ENCODE measurements at places on chromosomes 7 and 10. TPM values are rescaled to one million over a fixed set of nuclear protein-coding genes. Genes with fewer than 3 reads are reported as not detected.

- no peak overlapping the region for H3K27ac ChIP-seq
- peaks cover 37% of the 10 kb centered on the region for H3K4me1 ChIP-seq
- H3K27me3 ChIP-seq = peaks cover 77% of the 10 kb centered on the region
- DNase-seq = no peak
- H3K36me3 ChIP-seq = peaks cover 1% of the 10 kb centered on the region
Measured at GRCh38 chr7:23472046-23472445, 1.8 kb upstream of the IGF2BP3 start.

The GJD4 gene
- not detected for total RNA-seq

The CXCL12 gene
- not detected for total RNA-seq

DNA sequence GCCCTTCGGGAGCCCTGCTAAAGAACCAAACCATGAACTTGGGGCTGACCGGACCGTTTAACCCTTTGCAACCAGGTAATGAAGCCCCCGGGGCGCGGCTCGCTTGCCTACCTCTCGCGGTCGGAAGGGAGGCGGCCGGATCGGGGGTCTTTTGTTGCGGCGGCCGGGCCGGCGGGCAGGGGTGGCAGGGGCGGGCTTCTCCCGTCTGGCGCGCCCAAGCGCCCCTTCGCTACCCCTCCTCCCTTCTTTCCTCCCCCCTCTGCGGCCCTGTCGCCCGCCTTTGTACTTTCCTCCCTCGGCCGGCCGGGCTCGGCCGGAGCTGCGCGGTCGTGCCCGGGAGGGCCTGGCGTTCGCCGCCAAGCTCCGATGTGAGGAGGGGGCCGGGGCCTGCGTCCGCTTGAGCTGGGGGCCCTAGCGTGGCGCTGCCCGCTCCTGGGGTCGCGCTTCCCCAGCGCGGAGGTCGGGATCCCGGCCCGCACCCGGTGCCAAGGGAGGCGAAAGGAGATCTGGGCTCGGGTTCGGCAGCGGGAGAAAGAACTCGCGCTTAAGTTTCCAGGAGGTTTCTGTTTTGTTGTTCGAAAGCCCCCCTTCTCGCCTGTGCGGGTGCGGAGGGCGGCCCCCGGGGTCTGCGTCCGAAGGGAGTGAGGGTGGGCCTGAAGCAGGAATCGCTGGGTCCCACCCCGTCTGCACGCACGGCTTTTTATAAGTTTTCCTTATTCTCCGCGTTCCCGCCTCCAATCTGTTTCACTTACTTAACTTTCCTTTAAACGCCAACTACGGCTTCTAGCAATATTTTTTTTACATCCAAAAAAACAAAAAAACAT, 436.8 kb upstream of the GALNT17 start:
- H3K27me3 ChIP-seq = peaks cover 47% of the 10 kb centered on the region
- peak overlapping the region; percentile 88 for H3K4me3 ChIP-seq
- H3K36me3 ChIP-seq = peaks cover 2% of the 10 kb centered on the region
- peak overlapping the region; percentile 70 for H3K27ac ChIP-seq
- peak; percentile 44 for DNase-seq

DNA sequence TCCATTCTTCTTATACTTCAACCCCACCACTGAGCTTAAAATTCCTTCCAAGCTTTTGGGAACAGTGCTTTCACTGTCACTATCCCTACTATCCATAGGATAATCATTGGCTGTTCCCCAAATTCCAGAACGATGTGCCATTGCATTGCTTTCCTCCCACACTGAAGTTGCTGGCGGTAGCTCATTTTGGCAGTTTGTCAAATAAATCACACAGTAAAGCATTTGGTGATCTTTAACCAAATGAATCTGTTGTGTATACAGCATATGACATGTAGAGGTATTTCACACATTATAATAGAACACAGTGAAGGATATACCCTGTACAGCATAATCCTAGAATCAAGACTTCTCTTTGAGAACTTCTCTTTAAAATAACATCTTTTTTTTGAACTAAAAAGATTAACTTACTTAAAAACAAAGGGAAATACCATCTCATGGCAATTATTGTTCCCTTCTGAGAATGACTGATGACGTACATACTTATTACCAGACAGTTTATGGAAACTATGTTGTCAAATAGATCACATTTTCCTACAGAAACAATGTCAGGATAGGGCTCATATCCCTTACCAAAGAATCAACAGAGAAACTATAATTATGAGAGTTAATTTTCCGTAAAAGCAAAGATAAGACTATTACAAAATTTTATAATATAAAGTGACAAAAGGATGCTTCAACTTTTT, 93.6 kb downstream of the CTNNA3 start:
- H3K27me3 ChIP-seq = peaks cover 2% of the 10 kb centered on the region
- H3K27ac ChIP-seq = no peak overlapping the region
- peaks cover 3% of the 10 kb centered on the region for H3K4me1 ChIP-seq
- H3K36me3 ChIP-seq = peaks cover 3% of the 10 kb centered on the region
- no peak for DNase-seq
- no peak overlapping the region for H3K4me3 ChIP-seq

DNA sequence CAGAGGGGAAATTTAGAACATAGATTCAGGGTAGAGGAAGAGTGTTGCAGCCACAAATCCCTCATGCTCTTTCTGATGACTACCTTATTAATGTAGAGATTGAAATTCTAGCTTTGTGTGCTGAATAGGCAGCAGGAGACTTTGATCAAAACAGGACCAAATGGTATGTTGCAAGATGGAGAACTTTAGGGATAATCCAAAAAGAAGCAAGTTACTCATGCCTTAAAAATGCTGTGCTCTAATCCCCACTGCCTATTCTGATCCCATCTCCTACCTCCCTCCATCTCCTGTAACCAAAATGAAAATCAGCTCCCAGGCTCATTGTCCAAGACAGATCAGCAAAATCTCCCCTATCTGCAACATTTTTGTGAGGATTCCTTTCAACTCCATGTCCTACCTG, 31.3 kb downstream of the CH25H start:
- H3K4me3 ChIP-seq = no peak overlapping the region
- H3K27me3 ChIP-seq = peaks cover 33% of the 10 kb centered on the region
- peaks cover 4% of the 10 kb centered on the region for H3K4me1 ChIP-seq

- DNase-seq = no peak
- peaks cover 24% of the 10 kb centered on the region for H3K36me3 ChIP-seq
- peak within 1 kb of the TSS; percentile 83 for H3K27ac ChIP-seq
Measured at GRCh38 chr10:73110345-73110849, at the start of gene NUDT13. TSS of gene NUDT13 (plus strand) at chr10:73110455. CDS start at chr10:73114366, 3,911 bp downstream.

The GTF2IRD1 gene
- 1.3 TPM for total RNA-seq

The ZNF862 gene
- 44.1 TPM for total RNA-seq

GRCh38 chr10:75773813-75774782, 342.7 kb downstream of the LRMDA start:
- DNase-seq = no peak
- H3K4me3 ChIP-seq = no peak overlapping the region
- H3K27me3 ChIP-seq = peaks cover 2% of the 10 kb centered on the region
- peaks cover 12% of the 10 kb centered on the region for H3K4me1 ChIP-seq
- no peak overlapping the region for H3K27ac ChIP-seq

- no peaks in the 10 kb centered on the region for H3K36me3 ChIP-seq
- H3K27me3 ChIP-seq = no peaks in the 10 kb centered on the region
- H3K4me1 ChIP-seq = no peaks in the 10 kb centered on the region
- no peak overlapping the region for H3K4me3 ChIP-seq
- no peak for DNase-seq
Measured at GRCh38 chr7:98174334-98175259, 36.6 kb upstream of the BHLHA15 start.

DNA sequence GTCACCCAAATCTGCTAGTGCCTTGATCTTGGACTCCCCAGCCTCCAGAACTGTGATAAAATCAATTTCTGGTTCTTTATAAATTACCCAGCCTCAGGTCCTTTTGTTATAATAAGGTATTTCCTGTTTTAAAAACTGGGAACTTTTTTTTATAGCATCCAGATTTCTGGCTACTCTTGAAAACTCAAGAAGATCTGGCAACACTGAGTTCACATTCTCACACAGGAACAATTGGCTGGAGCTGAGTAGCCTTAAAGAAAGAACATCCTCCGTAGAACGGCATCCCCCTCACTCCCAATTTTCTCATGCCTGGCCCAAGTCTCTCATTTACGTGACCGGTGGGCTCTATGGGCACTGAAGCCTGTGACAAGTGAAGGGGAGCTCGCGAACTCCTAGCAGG, 47.1 kb downstream of the SLC35G1 start:
- H3K27ac ChIP-seq = no peak overlapping the region
- H3K4me3 ChIP-seq = no peak overlapping the region
- H3K36me3 ChIP-seq = no peaks in the 10 kb centered on the region
- no peak for DNase-seq
- H3K4me1 ChIP-seq = no peaks in the 10 kb centered on the region
- H3K27me3 ChIP-seq = no peaks in the 10 kb centered on the region

The PRPS1L1 gene
- not detected for total RNA-seq

The THAP5 gene
- total RNA-seq = 32.8 TPM

- DNase-seq = no peak
- H3K27ac ChIP-seq = no peak overlapping the region
- H3K27me3 ChIP-seq = no peaks in the 10 kb centered on the region
Measured at GRCh38 chr7:36562121-36562520, 162.2 kb downstream of the AOAH start.

DNA sequence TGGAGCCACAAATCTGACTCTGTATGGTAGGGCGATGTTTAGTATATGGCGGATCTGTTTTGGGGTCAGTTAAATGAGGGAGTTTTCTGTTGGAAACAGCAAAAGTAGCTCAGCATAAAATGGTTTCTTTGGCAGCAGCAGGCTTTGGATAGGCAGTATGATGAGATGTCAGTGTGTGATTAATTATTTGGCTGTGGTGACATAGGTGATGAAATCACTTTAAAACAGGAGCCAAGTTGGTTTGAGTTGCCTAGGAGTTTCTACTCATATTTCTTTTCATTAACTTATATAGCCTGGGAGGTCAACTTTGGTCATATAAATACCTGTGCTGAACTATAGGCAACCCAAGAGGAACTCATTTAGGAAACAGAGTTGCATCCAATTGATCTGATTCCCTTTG, 291.2 kb downstream of the LRMDA start:
- no peaks in the 10 kb centered on the region for H3K36me3 ChIP-seq
- H3K27ac ChIP-seq = no peak overlapping the region
- no peaks in the 10 kb centered on the region for H3K4me1 ChIP-seq
- H3K4me3 ChIP-seq = no peak overlapping the region

The OPN1SW gene
- total RNA-seq = not detected

- no peaks in the 10 kb centered on the region for H3K4me1 ChIP-seq
- no peaks in the 10 kb centered on the region for H3K36me3 ChIP-seq
- H3K4me3 ChIP-seq = no peak overlapping the region
- no peaks in the 10 kb centered on the region for H3K27me3 ChIP-seq
Measured at GRCh38 chr7:17622451-17622850, 317.8 kb downstream of the SNX13 start.

DNA sequence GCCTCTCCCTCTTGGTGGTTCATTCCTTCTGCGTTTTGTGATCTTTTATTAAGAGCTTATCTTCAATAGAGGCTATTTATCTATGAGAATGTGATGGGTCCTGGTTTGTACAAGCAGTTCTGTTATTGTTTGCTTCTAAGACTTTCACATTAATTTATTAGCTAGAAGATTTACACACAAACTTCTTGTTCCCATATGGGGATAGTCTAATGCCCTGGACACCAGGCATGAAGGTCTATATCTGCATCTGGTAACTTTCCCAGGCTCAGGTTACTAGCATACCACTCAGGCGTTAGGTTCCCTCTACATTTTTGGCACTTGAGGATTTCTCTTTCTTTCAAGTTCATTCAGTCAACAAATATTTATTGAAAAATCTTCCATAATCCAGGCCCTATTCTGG, 7.7 kb downstream of the XPNPEP1 start:
- peaks cover 70% of the 10 kb centered on the region for H3K4me1 ChIP-seq
- no peaks in the 10 kb centered on the region for H3K27me3 ChIP-seq
- DNase-seq = no peak
- peak overlapping the region; percentile 73 for H3K27ac ChIP-seq

The ACTL6B gene
- not detected for total RNA-seq

All from activated naive CD8-positive, alpha-beta T cell treated with anti-CD3 and anti-CD28 coated beads, Interleukin-2, amount 10 ng/mL, durations not matched to agents 7 days and 5 days (primary cell).